ENCODE measurements at places on chromosomes 11 and 22. TPM values are rescaled to one million over a fixed set of nuclear protein-coding genes. Genes with fewer than 3 reads are reported as not detected.

Gene PYGM
- polyA plus RNA-seq, result 0.54 TPM

Gene POU2F3
- 1.0 TPM for polyA plus RNA-seq

Gene BARX2
- 6.1 TPM for polyA plus RNA-seq

Gene IL18
- 74.0 TPM for polyA plus RNA-seq

Gene INSC
- not detected for polyA plus RNA-seq

Gene C11orf91
- polyA plus RNA-seq, result not detected

Gene CDC45
- polyA plus RNA-seq, result 13.8 TPM

Gene CLDN5
- 12.2 TPM for polyA plus RNA-seq

Gene MS4A2
- polyA plus RNA-seq, result 0.45 TPM

GRCh38 chr22:40610329-40610850 lies 26.1 kb downstream of the MRTFA start:
- no peak for DNase-seq

GRCh38 chr22:23285734-23286133 lies 105.4 kb downstream of the BCR start:
- no peak for DNase-seq

GRCh38 chr11:12375720-12376119 lies 1.7 kb upstream of the PARVA start:
- DNase-seq, result no peak

GRCh38 chr22:28430466-28431025 lies 249.1 kb downstream of the TTC28 start:
- no peak for DNase-seq

- DNase-seq, result peak; percentile 85
These were observed 106.5 kb downstream of the ALX4 start for GRCh38 chr11:44203270-44204043.

DNA sequence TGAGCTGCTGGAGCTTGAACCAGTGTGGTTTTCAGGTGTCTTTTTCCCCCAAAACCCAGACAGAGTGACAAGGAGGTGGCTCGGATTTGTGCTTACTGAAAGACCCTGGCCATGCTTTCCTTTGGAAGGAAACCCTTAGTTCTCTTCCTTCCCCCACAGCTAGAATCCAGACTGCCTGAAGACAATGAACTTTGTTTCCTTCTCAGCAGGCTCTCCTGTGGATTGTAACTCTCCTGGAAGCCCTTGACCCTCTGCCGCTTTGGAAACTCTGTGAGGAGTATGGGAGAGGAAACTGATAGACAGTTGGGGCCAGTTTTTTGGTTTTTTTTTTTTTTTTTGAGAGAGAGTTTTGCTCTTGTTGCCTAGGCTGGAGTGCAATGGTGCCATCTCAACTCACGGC lies 62.1 kb upstream of the SESN3 start:
- DNase-seq, result peak; percentile 34

DNA sequence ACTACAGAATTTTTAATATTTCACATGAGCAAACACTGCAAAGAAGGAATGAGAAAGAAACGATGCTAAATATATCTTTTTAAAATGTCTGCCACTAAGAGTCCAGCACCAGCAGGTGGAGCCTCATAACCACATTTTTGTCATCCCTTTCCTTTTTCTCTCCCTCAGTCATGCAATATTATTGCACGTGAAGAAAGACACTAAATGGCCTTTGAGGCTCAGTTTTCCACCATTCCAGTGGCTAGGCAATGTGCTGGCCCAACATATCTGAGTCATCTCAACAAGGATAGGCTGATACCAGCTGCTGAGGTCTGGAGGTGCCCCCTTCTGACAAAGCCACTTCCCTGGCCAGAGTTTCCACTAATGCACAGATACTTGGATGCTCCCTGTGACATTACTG lies 1.8 kb downstream of the ALKBH8 start:
- DNase-seq, result peak; percentile 41

- DNase-seq, result peak; percentile 94
These were observed 89.2 kb downstream of the PLEKHA7 start for GRCh38 chr11:16924826-16925560.

DNA sequence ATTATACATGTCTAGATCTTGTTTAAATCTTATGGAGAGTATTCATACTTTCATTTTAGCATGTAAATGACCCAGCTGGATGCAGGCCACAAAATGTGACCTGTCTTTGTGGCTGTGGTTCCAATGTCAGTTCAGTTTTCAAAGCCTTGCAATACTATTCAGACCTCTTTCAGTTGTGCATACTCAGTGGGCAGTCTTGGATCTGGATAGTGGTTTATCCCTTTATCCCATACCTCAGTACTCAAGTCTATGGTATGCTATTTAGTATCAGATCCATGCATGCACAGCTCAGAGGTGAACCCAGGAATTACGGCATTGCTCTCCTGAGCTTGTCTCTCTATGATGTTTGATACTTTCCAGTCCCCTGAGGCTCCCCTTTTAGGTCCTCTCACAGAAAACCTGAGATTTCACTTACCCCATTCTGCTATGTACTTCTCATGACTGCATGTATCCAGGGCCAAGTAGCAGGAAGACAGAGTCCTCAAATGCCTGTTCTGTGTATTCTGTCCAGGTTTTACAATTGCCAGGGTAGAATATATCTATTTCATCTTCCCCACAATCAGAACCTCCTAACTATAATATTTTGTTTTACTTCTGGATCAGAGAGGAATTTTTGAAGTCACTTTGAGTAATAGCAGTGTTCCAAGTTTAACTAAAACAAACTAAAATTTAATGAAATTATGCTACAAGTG lies 6.9 kb upstream of the P4HA3 start:
- DNase-seq, result no peak

DNA sequence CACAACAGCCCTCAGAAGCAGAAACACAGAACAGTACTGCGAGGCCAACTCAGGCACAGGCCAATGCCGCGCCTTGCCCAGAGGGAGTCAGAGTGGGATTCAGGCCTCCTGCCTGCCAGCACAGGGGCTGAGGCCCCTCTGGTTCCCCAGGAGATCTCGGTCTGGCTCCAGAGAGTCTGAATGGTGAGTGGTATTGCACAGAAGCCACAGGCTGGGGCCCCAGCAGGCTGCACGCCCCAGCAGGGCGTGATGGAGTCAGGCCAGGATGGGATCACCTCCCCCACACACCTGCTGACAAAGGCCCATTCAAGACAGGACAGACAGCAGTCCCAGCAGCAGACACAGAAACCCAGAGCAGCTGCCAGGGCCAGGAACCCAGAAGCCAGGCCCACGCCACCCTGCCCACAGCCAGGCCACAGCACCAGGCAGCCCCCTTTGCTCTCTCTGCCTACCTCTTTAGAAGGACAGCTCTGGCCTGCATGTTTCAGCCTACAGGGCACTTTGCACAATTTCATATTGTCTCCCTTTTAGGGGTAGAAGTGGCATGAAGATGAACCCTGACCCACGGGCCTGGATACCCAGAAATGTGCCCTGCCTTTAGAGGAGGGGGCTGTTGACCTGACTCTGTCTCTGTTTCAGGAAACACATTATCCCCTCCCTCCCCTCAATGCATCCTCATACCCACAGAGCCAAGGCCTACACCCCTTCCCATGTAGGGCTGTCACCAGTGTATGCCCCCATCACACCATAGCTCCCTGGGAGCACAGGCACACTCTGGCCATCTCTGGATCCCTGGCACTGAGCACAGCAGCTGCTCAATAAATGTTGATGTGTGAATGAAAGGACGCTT lies 6.1 kb downstream of the FXYD6 start:
- DNase-seq, result peak; percentile 35
